ENCODE measurements at places on chromosomes 3 and 15.

DNA sequence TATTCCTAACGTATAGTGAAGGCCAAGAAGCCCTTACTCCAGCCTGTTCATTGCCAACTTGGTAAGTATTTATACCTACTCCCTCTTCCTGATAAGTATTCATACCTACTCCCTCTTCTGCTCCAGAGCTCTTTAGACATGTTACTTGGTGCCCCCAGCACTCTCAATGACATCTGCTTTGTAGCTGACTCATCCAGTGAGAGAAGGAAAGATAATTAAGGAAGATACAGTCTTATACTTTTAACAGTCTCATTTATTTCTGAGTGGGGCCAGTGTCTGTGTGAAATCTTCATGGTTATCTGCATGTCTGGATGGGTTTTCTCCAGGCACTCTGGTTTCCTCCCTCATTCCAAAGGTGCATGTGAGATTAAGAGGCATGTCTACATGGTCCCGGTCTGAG lies 698.7 kb downstream of the FHIT start:
- no peak for DNase-seq

DNA sequence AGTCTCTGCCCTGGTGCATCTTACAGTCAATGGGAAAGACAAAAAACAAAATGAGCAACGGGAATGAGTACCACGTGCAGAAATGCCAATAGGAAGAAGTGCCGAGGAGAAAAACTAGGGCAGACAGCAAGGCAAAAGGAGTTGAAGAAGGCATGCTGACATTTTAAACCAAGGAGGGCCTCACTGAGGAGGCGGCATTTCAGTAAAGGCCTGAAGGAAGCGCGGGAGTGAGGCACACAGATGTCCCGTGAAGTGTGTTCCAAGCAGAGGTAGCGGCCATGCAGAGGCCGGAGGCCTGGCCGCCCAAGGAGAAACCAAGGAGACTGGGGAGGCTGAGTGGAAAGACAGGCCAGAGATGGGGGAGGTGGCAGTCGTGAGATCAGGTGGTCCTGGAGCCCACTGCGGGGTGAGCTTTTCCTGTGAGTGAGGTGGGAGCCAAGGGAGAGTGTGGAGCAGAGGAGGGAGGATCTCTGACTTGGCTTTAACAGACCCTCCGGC lies 34.8 kb downstream of the DNAJB8 start:
- no peak for DNase-seq

DNA sequence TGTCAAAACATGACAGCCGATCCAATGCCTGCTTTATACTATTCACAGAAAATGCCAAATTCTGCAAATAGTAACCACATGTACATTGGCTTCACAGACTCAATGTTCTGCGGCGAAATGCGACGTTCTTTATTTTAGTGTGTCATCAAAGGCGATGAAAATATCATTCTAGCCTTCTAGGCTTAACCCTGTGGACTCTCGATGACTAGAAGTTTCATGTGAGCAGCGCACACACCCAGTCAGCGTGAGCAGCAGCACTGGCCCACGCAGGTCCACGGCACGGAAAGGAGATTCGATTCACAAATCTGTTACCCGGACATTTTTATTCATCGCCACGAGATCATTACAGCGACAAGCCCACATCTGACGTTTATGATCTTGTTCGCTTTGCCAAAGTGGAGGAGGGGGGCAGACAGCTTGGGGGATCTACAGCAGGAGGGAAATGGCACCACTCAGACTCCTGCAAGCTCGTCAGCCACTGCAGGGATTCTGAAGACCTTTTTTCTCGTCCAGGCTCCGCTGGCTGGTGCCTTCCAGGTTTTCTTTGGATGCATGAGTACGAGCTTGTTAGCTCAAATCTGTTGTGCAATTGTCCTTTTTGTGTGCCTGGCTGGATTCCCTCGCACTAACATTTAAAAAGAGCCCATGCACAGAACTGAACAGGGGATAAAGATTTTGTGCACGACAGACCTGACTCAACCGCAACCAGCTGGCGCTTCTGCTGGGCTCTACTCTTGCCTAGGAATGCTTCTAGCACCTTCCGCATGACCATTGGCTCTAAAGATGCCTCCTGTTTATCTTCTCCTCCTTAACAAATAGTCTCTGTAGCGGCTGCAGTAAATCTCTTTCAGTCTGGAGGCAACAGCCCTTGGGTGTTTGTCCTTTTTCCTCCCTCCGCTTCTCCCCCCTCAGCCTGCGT lies 938.4 kb downstream of the MCTP2 start:
- DNase-seq, result no peak

DNA sequence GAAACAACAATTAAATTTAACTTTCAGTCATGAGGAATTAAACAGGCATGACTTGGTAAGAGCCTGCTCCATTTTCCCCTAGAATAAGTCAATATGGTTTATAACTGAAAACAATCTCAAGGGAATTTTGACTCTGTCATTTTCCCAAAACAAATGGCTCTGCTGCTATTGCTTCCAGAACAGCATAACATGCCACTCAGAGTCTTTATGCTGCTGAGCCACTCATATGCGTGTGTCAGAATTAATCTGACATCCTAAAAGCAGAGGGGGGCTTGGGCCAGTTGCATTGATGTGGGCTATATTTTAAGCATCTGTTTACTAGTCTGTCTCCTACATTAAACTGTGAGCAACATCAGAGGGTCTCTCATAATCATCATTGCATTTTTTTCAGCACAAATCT lies 111.1 kb upstream of the ABI3BP start:
- DNase-seq, result no peak

DNA sequence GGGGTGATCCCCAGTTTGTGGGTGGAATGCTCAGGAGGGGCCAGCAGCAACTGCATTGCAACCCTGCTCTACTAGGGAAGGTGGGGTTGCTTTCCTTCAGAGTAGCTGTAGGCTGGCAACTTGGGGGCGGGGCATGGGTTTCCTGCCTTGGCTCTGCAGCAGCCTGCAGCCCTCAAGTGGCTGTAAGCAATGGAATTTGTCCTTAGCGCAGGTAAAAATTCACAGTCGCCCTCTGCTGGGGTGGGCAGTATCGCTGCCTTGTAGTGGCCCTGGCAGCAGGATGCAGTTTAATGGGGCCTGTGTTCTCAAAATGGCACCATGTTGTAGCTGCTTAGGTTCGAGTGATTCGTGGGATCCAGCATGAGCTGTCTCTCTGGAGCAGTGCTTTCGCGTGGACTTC lies 29.8 kb downstream of the STT3B start:
- peak; percentile 44 for DNase-seq

GRCh38 chr15:101055411-101055810 lies 136.3 kb downstream of the LRRK1 start:
- no peak for DNase-seq

DNA sequence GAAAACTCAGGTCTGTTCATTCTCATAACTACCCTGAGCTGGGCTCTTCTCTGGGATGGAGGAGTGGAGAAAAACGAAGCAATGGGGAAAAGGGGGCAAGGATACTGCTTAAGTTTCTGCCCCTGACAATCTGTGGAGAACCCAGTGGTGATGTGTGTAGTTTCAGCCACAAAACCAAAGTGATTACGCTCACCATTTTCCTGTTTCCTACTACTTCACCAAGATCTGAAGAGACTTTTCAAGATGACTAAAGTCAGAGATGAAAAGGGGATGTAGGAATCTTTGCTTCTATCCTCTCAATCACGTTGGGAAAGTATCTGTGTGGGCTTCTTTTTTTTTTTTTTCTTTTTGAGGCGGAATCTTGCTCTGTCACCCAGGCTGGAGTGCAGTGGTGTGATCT lies 8.3 kb upstream of the UBE2E1 start:
- no peak for DNase-seq

DNA sequence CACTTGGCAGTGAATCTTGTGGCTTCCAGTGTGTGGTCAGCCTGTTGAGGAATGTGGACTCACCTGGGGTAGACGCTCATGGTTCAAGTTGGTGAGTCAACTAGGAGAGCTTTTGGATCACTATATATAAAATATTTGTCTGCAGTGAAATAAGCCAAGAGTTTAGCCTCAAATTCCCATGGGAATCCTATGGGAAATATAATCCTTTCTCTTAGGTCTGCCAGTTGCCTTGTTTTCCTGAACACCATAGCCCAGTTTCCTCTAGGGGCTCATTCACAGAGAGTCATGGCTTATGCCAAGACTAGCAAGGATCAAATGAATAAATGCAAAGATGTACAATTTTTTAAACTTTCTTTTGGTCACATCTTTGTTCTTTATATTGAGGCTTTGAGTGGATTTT lies 100.1 kb upstream of the NPHP3 start:
- no peak for DNase-seq

GRCh38 chr3:112637700-112638099 lies 3.2 kb downstream of the CCDC80 start:
- DNase-seq, result no peak

DNA sequence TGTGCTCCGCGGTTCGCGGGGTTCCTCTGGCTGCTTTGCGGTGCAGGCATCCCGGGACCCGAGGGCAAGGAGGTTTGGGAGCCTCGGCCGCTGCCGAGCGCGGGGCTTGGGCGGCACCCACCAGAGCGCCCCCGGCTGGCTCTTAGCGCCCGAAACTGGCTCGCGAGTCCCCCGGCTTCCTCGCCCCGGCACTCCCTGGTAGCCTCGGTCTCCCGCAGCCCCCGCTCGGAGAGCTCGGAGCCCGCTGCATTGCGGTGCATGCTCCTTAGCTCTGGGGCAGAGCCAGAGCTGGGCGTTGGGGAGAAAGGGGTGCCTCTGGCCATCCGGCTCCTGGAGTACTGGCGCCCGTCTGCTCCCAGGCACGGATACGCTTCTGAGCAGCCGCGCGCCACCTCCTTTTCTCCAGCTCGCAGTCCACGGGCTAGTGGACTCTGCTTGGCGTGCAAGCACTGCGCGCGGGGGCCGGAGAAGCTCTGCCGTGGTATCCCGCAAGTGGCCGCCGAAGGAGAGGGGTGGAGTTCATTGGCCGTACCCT lies 753 bp downstream of the EPHB1 start:
- DNase-seq, result peak; percentile 19

Data from stimulated activated CD4-positive, alpha-beta T cell treated with anti-CD3 and anti-CD28 coated beads, Interleukin-15, amount 100 ng/mL, for 24 hours (primary cell).